Mucosa of gallbladder (tissue), 1 donor: ENCODE measurements at places on chromosomes 5 and 9. TPM values are rescaled to one million over a fixed set of nuclear protein-coding genes. Genes with fewer than 3 reads are reported as not detected.

DNA sequence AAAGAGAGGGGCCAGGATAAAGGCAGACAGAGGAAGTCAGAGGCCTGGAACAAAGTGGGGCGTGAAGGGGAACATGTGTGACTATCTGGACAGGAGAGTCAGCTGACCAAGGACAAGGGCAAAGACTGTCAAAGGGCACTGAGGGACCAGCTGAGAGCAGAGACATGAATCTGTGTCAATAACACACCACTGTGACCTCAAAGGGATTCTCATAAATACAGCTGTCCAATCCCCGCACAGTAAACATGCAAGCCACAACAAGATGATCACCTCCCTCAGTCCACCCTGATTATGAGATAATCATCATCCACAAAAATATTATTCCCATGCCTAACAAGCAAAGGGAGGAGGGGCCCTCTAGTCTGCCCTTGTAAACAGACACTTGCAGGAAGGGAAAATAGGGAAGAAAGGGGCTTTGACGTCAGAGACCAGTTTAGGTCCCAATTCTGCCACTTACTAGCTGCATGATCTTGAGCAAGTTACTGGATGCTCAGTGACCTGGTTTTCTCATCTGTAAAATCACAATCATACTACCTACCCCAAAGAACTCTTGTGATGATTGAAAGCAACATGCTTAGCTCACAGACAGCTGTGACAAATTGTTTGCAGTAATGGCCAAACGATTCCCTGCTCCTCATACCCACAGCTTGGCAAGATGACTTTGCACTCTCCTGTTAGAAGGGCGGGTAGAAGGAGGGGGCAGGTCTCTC is 41.8 kb downstream of the RAPGEF1 start:
- no peak for DNase-seq

GRCh38 chr9:134546246-134546731 is 95.3 kb upstream of the COL5A1 start:
- peak; percentile 22 for DNase-seq

DNA sequence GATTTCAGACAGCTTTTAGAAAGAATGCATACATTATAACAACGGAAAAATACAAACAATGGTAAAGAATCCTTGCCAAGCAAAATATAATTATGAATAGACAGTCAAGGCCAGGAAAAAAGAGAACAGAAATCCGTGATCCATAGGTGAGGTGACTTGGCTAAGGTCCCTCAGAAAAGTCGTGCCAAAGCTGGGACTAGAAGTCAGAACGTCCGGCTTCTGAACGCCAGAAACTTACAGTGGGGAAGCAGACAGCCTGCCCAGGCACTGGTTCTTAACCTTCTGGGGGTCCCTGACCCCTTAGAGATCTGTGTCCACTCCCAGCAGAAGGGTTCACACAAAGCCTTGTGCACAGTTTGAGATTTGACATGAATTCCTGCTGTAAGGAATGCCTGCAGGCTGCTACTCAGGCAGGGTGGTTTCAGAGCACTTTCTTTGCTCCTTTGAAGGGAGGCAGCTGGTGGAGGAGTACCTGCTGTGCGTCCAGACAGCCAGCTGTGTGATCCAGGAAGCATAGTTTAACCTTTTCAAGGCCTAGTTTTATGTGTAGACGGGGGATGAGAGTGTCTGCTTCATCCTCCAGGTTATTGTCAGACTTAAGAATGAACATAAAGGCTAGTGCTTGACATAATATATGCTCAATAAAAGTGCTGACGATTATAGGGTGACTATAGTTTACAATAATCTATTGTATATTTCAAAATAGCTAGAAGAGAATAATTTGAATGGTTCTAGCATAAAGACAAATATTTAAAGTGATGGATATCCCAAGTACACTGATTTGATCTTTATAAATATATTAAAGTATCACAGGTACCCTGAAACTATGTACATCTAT is 852 bp downstream of the ARHGEF37 start:
- peak; percentile 40 for DNase-seq

DNA sequence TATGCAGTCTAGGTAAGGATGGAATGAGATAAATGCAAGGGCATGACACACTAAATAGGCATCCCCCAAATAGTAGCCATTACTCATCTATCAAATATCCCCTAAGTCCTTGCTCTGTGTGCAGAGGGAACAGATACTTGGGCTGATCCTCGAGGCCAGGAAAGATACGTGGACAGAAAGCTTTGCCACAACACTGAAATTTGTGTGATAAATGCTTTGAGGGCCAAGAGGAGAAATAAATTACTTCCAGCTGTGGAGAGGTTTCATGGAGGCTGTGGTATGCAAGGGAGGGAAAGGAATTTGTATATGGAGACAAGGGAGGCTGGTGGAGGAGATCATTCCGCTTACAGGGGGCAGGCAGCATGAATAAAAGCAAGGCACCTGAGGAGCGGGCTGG is 18.5 kb downstream of the ATOX1 start:
- no peak for DNase-seq

- DNase-seq: no peak
These were observed 80.9 kb upstream of the IL33 start for GRCh38 chr9:6134661-6135180.

GRCh38 chr9:130570208-130570607 is 9.2 kb upstream of the FUBP3 start:
- DNase-seq: no peak

- no peak for DNase-seq
These were observed 4.5 kb downstream of the SPARC start for GRCh38 chr5:151682240-151682639.

- no peak for DNase-seq
These were observed 43.6 kb downstream of the ENC1 start for GRCh38 chr5:74596927-74597326.

- DNase-seq: peak; percentile 76
These were observed 6.1 kb upstream of the PRR16 start for GRCh38 chr5:120457839-120458507.

DNA sequence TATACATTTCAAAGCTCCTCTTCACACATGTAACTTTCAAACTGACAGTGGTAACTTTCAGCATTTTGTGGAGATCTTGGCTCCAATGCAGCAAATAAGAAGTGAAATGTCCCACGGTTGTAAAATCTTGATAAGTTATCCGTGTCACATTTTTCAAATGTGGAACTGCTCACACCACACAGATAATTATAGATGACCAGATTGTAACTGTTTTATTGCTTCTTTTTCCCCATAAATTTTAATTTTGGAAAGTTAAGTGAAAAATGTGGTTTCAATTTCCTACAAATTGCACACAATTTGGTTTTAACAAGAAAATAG is 347.1 kb downstream of the EBF1 start:
- no peak for DNase-seq

Gene ICE1
- 21.8 TPM for total RNA-seq

Gene PIP5K1B
- 14.0 TPM for total RNA-seq

Gene TSSK1B
- 0.20 TPM for total RNA-seq

Gene IRX2
- total RNA-seq: 0.26 TPM

Gene ABO
- 16.3 TPM for total RNA-seq

Gene EGFLAM
- total RNA-seq: 4.3 TPM

Gene FCN2
- total RNA-seq: 2.6 TPM
